Stomach (tissue), 19 donors: ENCODE measurements at places on chromosomes 11 and 22. TPM values are rescaled to one million over a fixed set of nuclear protein-coding genes. Genes with fewer than 3 reads are reported as not detected.

The ARVCF gene
- total RNA-seq = 27.8 TPM

The SYNGR1 gene
- 5.5 TPM for total RNA-seq

The SPON1 gene
- 97.8 TPM for total RNA-seq

The OR5L2 gene
- not detected for total RNA-seq

The DTX4 gene
- 58.0 TPM for total RNA-seq

The HTR3B gene
- total RNA-seq = not detected

The PLEKHA7 gene
- 31.2 TPM for total RNA-seq

The OR5B21 gene
- total RNA-seq = not detected

The IGHMBP2 gene
- total RNA-seq = 25.6 TPM

DNA sequence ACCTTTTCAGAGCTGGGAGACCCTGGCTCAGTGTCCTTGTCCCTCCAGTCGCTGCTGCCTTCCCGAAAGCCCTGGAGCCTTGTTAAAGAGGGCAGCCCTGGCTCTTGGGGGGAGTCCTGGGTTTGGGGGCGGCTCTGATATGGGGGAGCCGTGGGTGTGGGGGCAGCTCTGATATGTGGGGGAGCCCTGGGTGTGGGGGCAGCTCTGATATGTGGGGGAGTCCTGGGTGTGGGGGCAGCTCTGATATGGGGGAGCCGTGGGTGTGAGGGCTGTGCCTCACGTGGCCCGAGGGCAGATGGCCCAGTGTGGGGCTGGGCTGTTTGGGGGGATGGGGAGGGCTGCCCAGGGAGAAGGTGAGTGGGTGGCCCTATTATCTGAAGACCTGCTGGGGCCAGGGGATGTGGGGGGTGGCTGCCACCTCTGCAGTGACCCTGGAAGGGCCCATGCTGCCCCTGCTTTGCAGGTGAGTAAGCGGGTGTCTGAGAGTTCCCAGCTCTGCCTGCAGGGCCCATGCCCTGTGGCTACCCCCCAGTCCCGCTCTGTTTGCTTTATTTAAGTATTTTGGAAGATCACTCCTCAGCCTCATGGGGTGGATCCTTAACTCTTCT is 30.9 kb upstream of the GRAMD4 start:
- H3K27ac ChIP-seq = peak overlapping the region; percentile 55
- no peaks in the 10 kb centered on the region for H3K27me3 ChIP-seq
- peaks cover 98% of the 10 kb centered on the region for H3K4me1 ChIP-seq
- DNase-seq = no peak
- no peaks in the 10 kb centered on the region for H3K36me3 ChIP-seq

- H3K4me3 ChIP-seq = no peak overlapping the region
- no peak for DNase-seq
- no peak overlapping the region for H3K27ac ChIP-seq
- peaks cover 9% of the 10 kb centered on the region for H3K4me1 ChIP-seq
These were observed 78.7 kb upstream of the MYOD1 start for GRCh38 chr11:17640493-17641164.

DNA sequence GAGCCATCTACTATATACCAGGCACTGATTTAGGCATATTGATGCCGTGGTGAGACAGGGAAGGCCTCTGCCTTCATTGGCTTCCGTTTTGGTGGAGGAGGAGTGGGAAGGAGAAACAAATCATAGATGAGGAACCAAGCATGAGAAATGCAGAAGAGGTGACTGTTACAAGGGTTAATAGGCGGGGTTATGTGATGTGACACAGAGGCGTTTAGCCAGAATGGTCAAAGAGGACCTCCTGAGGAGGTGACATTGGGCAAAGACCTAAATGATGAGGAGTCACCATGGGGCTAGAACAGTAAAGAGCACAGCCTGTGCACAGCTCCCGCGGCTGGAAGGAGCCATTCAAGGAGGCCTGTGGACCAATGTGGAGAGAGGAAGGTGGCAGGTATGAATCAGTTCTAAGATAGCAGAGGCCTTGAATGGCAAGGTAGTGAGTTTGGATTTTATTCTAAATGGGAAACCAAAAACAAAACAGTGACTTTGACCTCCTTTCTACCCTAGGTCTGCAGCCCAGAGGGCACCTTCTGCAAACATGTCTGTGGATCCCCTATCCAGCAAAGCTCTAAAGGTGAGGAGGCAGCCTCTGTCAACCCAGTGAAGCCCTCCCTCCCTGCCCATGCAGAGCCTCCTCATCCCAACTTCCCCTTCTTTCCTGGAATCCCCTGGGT is 11.7 kb downstream of the MAFF start:
- peak overlapping the region; percentile 42 for H3K27ac ChIP-seq
- DNase-seq = no peak
- peaks cover 40% of the 10 kb centered on the region for H3K36me3 ChIP-seq
- H3K4me1 ChIP-seq = peaks cover 66% of the 10 kb centered on the region
- no peaks in the 10 kb centered on the region for H3K27me3 ChIP-seq

DNA sequence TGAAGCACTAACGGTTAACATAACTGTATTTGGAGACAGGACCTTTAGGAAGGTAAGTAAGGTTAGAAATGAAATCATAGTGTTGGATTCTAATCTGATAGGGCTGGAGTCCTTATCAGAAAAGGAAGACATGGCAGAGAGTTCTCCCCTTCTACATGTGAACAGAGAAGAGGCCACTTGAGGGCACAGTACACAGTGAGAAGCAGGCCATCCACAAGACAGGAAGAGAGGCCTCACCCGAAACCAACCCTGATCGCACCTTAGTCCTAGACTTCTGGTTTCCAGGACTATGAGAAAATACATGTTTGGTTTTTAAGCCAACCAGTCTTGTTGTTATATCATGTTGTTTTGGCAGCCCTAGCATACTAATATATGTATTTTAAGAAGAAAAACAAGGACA is 170.0 kb downstream of the LRRC4C start:
- no peak for DNase-seq
- H3K4me1 ChIP-seq = no peaks in the 10 kb centered on the region
- no peak overlapping the region for H3K27ac ChIP-seq
- no peak overlapping the region for H3K4me3 ChIP-seq

DNA sequence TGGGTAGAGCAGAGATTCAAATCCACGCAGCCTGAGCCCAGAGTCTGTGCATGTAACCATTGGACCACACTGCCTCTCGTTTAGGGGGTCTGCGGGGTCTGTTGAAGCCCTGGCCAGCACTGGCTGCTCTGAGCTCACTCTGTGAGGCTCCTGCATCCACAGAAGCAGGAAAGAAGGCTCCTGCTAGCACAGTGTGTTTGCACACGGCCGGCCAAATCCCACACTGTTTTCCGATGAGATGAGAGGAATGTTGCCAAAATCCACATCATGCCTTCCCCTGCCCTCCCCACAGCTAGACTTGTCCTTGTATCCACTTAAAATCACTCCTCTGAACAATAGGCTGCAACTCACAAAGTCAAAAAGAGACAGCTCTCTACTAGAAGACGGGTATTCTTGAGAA is 10.6 kb upstream of the SLC22A12 start:
- no peak overlapping the region for H3K27ac ChIP-seq
- no peaks in the 10 kb centered on the region for H3K27me3 ChIP-seq
- H3K4me1 ChIP-seq = no peaks in the 10 kb centered on the region
- H3K36me3 ChIP-seq = no peaks in the 10 kb centered on the region
- H3K4me3 ChIP-seq = no peak overlapping the region

DNA sequence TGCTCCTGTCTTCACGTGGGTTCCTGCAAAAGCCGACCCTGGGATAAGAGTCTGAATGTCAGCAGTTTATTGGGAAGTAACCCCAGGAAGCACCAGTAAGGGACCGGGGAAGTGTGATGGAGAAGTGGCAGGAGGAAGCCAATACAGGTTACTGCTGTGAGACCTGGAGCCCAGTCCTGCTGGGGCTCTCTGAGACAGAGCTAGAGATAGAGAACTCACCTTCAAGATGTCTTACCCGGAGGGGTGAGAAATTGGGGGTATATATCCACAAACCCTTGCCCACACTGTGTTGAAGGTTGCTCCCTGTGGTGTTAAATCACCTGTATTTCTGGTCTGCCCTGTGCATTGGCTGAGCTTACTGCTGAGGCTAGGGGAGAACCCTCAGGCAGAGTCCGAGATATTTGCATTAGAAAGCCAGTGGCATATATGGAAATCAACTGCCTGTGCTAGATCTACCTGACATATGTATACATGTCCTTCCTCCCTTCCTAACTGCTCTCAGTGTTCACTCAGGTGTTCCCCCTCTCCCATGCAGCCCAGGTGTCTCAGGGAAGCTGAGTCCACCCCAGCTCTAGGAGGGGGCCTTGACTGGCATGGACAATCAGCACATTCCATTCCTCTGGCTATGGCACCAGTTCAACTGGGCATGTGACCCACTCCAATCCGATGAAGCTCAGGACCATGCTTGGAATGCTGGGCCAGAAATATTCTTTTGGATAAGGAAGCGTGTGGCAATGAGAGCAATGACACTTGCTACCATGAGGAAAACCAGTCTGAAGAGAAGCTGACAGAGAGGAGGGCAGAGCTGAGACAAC is 6.8 kb upstream of the MICAL2 start:
- H3K27ac ChIP-seq = no peak overlapping the region
- H3K4me3 ChIP-seq = no peak overlapping the region
- peak; percentile 25 for DNase-seq

- DNase-seq = no peak
- no peaks in the 10 kb centered on the region for H3K27me3 ChIP-seq
- H3K36me3 ChIP-seq = no peaks in the 10 kb centered on the region
- no peaks in the 10 kb centered on the region for H3K4me1 ChIP-seq
- H3K27ac ChIP-seq = no peak overlapping the region
- H3K4me3 ChIP-seq = no peak overlapping the region
These were observed 829.3 kb downstream of the TBC1D22A start for GRCh38 chr22:47591709-47592108.

DNA sequence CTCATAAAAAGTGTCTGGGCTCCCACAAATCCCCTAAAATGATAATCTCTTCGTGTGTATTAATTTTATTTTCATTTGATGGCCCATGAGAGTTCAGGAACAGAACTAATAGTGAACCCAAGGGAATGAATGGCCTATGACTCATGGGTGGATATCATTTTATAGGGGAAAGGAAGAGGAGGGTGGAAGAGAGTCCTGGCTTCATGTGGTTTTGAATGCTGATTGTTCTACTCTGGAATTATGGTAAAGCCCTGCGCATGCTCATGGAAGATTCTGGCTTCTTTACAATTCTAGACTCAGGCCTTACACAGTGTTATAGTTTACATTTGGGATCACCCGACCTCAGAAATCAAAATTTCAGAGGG is 35.2 kb downstream of the MAML2 start:
- peak overlapping the region; percentile 82 for H3K27ac ChIP-seq
- no peak for DNase-seq
- H3K4me1 ChIP-seq = peaks cover 75% of the 10 kb centered on the region

GRCh38 chr11:126766440-126766839 is 234.1 kb downstream of the KIRREL3 start:
- no peaks in the 10 kb centered on the region for H3K36me3 ChIP-seq
- H3K4me1 ChIP-seq = no peaks in the 10 kb centered on the region
- no peak overlapping the region for H3K4me3 ChIP-seq
- peaks cover 5% of the 10 kb centered on the region for H3K27me3 ChIP-seq

DNA sequence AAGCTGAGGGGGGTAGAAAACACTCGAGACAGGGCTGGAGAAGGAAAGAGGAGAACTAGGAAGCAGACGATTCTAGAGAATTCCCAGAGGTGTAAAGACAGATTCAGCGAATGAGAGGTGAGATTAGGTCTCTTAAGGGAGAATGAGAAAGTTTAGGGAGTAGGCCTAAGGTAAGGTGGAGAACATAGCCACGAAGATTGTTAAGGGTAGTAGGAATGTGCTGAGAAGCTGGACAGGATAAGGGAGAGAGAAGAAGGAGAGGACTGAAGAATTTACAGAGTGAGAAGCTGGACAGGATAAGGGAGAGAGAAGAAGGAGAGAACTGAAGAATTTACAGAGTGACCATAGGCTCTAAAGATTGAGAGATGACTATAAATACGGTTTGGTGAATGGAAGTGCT is 908 bp downstream of the PPME1 start:
- H3K27ac ChIP-seq = peak overlapping the region; percentile 92
- H3K4me3 ChIP-seq = peak overlapping the region; percentile 73

DNA sequence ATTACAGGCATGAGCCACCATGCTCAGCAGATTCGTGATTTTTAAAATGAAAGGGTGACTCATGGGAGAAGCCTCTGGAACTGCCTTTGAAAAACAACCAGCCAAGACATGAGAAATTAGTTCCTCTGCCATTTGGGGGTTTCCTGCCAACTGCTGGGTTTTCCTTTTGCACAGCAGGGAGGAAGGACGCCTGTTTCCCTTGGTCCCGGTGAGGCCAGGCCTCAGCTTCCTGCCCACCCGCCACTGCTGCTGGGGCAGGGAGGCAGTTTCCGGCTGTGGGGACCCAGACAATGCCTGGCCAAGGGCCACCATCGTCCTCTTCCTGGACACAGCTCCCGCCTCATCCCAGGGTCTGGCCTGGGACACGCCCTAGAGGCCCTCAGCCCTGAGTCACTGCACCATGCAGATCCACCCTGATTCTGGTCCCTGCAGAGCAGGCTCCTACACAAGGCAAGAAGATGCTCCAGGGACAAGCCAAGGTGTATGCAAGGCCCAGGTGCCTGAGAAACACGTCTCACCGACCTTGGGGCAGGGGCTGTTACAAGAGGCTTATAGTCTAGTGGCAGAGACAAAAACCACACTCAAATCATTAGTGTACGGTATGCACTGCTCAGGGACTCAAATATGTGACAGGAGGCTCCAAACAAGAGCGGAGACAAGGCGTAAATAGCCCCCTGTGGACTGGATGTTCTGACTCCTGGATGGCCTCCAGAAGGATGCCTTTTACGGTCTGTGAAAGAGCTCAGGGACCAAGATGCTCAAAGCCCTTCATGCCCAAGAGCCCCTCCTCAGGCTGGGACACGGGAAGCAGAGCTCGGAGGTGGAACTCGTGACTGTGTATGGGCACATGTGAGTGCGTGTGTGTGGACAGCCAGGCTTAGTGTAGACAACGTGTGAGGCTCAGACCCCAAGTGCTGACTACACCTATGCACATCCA is 10.0 kb downstream of the PPM1F start:
- peaks cover 29% of the 10 kb centered on the region for H3K36me3 ChIP-seq
- peak; percentile 76 for DNase-seq
